Activated CD4-positive, alpha-beta T cell treated with anti-CD3 and anti-CD28 coated beads, Interleukin-2, Interleukin-4, amounts not matched to agents 100 ng/mL and 50 ng/mL, durations not matched to agents 16 hours and 8 hours (primary cell): ENCODE measurements at places on chromosomes 1 and 21.

- DNase-seq = no peak
These were observed 46.7 kb downstream of the RPRD2 start for GRCh38 chr1:150410582-150411101.

DNA sequence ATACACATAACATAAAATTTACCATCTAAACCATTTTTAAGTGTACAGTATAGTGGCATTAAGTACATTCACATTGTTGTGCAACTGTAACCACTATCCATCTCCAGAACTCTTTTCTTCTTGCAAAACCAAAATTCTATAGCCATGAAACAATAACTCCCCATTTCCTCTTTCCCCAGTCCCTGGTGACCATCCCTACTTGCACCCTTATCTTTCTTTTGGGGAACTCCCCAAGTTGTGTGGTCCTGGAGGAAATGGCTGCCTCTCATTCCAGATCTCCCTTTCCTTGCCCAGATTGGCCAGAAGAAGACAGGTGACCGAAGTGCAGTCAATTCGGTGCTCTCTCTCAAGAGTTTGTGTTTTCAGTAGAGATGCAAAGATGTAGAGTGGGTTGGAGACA lies 389.6 kb upstream of the C1orf87 start:
- no peak for DNase-seq

- no peak for DNase-seq
These were observed 27.8 kb upstream of the IFNAR2 start for GRCh38 chr21:33201956-33202355.

- DNase-seq = no peak
These were observed 49.3 kb upstream of the JUN start for GRCh38 chr1:58833166-58833565.

GRCh38 chr21:37073417-37074196 lies 553 bp downstream of the TTC3 start:
- peak; percentile 42 for DNase-seq

- no peak for DNase-seq
These were observed 110.8 kb downstream of the RABGAP1L start for GRCh38 chr1:174269989-174270651.

- DNase-seq = no peak
These were observed 91.9 kb downstream of the HUNK start for GRCh38 chr21:31964692-31965091.

- peak; percentile 86 for DNase-seq
These were observed 8.0 kb upstream of the B4GALT3 start for GRCh38 chr1:161185282-161185682.

DNA sequence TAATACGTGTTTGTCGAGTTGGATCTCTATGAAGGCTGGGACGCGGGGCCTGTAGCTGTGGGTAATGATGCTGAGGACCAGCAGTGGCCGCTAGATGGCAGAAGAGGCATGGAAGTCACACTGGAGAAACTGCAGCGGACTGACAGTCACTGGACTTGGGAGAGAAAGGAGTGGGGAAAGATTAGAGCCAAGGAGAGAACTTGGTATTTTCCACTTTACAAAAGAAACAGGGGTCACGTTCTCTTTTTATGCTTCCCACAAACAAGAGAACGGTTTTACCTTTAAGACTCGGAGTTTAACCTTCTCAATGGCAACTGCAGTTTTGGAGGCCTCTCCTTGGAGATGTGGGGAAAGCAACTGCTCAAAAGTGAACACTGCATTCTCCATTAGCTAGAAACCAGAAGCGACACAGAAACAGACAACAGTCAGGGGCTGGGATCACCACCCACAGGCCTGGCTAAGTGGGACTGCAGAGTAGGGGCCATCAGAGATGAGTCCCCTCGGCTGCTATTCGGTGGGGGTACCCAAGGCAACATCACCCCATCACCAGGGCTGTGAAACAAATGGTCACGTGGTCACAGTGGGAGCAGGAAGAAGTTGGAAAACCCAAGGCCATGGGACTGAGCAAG lies 51.1 kb upstream of the EDEM3 start:
- DNase-seq = peak; percentile 86

DNA sequence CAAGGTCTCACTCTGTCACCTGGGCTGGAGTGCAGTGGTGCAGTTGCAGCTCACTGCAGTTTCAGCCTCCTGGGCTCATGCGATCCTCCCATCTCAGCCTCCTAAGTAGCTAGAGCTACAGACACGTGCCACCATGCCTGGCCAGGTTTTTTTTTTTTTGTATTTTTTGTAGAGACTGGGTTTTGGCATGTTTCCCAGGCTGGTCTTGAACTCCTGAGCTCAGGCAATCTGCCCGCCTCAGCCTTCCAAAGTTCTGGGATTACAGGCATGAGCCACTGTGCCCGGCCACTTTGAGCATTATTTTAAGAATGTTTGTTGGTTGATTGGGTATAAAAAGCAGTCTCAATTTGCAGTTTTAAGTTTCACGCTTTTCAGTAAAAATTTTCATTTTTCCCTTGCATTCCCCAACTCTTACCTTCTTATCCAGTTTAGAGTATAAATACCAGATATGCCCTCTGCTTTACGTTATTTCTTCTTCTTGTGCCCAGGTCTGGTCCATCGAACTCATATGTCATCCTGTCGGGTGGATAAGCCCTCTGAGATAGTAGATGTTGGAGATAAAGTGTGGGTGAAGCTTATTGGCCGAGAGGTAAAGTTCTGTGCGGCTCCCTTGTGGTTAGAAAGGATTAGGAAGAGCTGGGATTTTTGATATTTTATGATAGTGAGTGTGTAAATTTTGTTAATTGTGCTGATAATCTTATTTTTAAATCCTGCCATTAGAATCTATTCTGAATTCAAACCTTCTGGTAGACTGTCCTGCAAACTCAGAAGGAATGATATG lies 36.0 kb downstream of the FABP3 start:
- DNase-seq = no peak

GRCh38 chr1:112673592-112674439 lies 643 bp upstream of the MOV10 start:
- DNase-seq = peak; percentile 7

GRCh38 chr1:52862666-52863458 lies 20.3 kb downstream of the ZYG11A start:
- no peak for DNase-seq

- DNase-seq = no peak
These were observed 223.1 kb downstream of the RPS6KC1 start for GRCh38 chr1:213274140-213274539.

DNA sequence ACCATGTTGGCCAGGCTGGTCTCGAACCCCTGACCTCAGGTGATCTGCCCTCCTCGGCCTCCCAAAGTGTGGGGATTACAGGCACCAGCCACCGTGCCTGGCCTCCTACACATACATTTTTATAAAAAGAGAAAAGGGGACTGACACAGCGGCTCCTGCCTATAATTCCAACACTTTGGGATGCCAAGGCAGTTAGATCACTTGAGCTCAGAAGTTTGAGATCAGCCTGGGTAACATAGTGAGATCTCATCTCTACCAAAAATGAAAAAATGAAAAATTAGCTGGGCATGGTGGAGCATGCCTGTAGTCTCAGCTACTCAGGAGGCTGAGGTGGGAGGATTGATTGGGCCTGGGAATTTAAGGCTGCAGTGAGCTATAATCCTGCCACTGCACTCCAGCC lies 23.4 kb downstream of the ZNF281 start:
- no peak for DNase-seq

- DNase-seq = no peak
These were observed 28.1 kb downstream of the IL6R start for GRCh38 chr1:154433161-154433764.

DNA sequence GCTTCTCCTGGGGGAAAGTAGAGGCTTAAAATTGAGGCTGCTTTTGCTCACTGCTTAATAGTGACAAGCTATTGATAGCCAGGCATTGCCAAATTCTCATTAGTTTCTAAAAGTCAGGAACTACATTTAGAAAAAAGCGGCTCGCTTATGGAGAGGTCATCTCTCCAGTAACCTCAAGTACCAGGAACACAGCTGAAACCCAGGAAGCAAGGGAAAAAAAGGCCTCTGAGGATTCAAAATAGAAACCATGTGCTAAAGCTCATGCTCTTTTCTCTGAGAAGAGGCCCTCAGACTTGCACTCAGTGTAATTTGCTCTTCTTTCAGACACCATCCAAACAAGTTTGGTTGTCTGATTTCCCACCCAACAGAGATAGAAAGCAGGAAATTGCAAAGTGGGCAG lies 261.4 kb upstream of the USP25 start:
- DNase-seq = no peak

DNA sequence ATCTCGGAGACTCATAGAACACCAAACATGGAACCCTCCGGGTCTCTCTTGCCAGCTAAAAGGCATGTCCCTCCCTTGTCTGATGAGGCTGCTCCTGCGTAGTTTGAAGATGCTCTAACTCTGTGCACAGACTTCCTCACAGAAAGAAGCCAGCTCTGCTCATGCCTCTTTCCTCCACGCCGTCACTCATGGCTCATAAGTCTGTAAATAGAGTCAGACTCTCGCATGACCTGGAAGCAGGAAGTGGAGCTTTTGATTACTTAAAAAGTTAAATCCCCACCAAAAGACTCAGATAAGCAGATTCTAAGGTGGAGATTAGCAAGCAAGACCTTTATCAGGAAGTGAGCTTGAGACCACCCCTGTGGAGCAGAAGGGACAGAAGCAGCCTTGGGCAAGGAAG lies 171.6 kb downstream of the TRIM33 start:
- no peak for DNase-seq

- no peak for DNase-seq
These were observed 62.3 kb downstream of the LYPLAL1 start for GRCh38 chr1:219235903-219236481.

DNA sequence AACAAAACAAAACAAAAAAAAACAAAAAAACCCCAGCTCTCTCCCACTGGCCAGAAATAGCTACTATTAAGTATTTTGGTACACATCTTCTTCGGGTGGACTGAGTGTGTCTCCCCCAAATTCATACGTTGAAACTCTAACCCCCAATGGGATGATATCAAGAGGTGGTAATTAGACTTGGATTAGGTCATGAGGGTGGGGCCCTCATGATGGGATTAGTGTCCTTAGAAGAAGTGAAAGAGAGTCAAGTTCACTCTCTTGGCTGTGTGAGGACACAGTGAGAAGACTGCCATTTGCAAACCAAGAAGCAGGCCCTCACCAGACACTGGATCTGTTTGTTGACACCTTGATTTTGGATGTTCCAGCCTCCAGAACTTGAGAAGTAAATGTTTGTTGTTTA lies 116.9 kb downstream of the NOS1AP start:
- no peak for DNase-seq

DNA sequence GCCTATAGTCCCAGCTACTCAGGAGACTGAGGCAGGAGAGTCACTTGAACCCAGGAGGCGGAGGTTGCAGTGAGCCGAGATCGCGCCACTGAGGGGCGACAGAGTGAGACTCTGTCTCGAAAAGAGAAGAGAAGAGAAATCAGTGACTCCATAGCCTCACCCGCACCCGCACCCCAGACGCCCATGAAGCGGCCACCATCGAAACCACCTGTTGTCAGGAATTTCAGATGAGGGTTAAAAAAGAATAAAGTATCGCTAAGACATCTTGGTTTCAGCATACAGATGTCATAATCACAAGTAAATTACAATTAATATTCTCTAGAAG lies 47.4 kb downstream of the NPHP4 start:
- DNase-seq = no peak

- no peak for DNase-seq
These were observed 2.9 kb downstream of the COL9A2 start for GRCh38 chr1:40313958-40314720.

- DNase-seq = no peak
These were observed 134.1 kb downstream of the CYYR1 start for GRCh38 chr21:26438976-26439375.

DNA sequence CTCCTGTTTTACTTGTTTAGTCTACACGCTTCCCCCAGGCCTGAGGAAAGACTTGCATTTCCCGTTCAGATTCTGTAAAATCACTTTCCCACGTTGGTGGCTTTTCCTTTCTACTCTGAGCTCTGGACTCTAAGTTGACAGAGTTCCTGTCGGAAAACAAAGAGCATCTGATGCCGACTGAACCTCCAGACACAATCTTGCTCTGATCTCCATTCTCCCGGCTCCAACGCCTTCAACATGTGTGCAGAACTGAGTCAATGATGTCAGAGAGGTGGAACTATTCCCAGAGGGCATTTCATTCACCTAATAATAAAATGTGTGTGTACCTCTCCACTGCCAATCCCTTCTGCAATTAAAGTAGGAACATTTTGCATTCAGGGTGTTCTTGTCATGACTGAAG lies 147.7 kb downstream of the MIS18A start:
- DNase-seq = no peak
